ENCODE measurements at places on chromosomes 1 and 21.

DNA sequence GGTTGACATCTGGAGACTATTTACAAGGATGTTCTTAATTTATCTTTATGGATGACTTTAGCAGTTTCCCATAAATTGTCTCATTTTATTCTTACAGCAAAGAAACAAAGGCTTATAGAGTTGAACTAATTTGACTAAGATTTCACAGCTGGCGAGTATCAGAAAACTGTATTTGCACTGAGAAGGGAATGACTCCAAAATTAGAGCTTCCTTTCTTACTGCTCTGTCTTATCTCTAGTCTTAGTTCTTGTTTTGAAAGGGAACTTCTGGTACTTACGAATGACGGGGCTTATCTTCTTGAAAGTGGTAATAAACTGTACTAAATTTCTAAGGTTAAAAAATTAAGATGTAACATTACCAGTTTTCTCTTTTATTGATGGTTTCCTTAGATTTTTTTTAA lies 13.6 kb downstream of the CNST start:
- no peak for DNase-seq

DNA sequence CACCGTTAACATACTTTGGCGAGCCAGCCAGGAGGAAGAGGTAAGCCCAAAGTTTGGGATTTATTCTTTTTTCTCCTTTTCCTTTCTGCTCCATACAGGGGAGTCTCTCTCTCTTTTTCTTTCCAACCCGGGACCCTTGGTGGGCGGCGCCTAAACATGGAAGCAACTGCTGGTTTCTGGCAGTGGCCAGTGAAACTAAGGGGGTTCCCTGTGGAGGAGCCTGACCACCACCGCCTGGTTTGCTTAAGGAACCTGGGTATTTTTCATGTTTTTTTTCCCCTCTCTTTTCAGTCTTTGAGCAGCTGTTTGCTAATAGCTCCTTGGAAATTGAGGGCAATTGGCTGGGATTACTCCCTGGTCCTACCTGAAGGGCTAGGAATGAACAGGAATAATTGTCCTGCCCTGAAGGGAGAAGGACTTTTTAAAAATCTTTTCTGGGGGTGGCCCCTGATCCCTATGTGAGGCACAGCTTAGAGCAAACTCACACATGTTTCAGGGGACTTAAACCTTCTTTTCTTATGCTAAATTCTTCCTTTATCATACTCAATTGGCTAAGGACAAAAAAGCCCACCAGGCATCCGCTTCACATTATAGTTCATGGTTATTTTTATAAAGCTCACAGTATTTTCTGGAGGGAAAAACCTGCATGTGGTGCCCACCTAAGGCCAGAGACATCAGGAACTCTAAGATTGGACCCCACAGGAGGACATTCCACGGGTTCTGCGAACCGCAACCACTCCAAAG lies 61.3 kb upstream of the PLD5 start:
- DNase-seq, result no peak

GRCh38 chr1:183349201-183349711 lies 68.9 kb downstream of the NMNAT2 start:
- DNase-seq, result peak; percentile 60

DNA sequence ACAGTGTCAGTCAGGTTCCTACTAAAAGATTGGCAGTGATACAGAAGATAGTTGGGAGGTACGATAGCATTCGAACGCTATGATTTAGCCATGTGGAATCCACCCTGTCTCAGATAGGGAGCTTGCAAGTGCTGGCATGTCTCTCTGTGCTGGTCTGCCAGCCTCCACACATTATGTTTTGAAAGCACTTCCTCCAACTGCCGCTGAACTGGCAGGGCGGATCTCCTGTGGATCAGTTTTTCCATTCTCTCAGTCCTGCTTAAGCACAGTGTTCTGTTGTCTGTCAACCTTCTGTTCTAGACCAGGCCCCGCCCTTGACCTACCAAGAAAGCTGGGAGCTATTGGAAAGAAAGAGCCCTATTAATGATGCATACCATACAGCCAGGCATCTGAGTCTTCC lies 65.5 kb upstream of the PALMD start:
- DNase-seq, result peak; percentile 47

DNA sequence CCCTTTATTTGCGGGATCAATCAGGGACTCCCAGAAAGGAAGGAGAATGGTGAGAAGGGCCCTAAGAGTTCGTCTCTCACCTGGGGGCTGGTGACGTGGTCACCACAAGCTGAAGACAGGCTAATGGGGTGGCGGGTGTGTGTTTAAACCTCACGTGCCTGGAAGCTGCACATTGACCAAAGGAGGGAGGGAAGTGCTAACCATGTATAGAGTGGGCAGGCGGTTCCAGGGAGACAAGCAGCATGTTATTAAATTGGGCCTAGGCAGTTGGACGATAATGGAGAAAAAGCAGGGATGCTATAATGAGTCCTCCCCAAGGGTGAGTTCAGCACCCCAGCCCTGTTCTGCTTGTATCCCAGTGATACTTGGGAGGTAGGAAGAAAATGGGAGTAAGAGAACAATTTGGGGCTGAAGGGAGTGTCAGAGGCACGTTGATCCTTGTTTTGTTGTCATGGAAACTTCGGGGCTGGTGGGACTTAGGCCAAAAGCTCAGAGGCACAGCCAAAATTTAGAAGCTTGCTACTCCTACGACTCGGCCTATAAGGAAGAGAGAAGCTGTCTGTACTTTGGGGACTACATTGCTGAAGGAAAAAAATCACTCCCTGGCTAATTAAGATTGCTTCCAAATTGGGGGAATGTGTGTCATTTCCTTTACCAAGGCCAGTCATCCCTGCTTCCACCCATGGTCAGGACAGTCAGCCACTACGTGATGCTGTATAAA lies 33.2 kb upstream of the EPHA8 start:
- peak; percentile 4 for DNase-seq

- peak; percentile 34 for DNase-seq
Observed at GRCh38 chr1:192907545-192908243, 98.9 kb downstream of the RGS2 start.

GRCh38 chr1:93180723-93181613 lies at the start of gene CCDC18:
Gene CCDC18 (plus strand): TSS chr1:93180724. CDS start chr1:93183362, 2,638 bp downstream.
- DNase-seq, result peak; percentile 41

GRCh38 chr1:119002028-119002686 lies 14.0 kb upstream of the TBX15 start:
- DNase-seq, result peak; percentile 58

- no peak for DNase-seq
Observed at GRCh38 chr1:234241941-234242490, 131.2 kb upstream of the COA6 start.

GRCh38 chr1:84434081-84434769 lies 35.9 kb downstream of the DNASE2B start:
- no peak for DNase-seq

GRCh38 chr1:208446271-208446691 lies 202.1 kb upstream of the PLXNA2 start:
- DNase-seq, result no peak

GRCh38 chr1:212713465-212714136 lies 14.0 kb upstream of the BATF3 start:
- no peak for DNase-seq

DNA sequence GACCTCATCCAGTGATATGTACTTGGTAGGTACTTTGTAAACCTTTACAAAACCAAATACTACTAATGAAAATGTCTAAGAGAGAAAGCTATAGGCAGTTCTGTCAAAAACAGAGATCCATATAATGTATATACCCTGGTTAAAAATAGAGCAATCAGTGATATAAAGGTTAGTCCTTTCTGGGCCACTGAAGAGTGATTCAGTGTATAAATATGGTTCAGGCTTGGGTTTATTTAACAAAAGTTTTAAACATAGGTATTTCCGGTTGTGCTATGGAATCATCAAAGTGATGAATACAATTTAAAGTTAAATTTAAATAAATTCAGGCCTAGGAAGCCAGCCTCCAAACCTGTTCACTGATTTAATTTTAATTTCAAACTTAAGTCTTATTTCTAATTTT lies 108.4 kb upstream of the DMRTA2 start:
- DNase-seq, result no peak

DNA sequence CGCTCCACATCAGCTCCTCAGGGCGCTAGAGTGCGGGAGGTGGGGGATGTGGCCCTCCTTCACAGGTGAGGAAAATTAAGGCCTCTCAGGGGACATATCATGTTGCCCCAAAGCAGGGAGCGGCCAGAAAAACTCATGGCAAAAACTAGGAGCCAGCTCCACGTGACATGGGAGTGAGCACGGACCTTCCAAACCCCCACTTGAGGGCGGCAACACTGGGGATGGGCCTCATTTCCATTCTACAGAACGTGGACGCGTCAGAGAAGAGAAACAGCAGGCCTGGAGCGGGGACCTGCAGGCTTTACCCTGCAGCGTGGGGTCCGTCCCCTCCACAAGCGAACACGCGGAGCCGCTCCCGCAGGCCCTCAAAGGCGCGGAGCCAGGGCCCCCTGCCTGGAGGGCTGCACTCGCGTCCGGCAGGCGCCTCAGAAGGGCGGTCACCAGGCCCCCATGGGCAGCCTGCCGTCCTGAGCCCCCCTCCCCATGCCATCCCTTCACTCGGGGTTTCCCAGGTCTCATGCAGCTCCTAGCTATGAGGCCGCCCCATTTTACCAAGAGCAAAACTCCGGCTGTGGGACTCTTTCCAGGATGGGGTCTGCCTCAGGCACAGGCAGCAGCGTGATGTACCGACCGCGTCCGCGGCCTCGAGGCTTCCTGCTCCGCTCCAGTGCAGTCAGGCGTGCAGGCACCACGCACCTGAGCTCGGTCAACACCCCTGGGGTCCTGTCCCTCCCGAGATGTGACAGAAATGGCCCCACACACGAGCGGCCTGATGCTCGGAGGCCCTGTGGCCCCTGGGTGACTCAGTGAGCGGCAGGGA lies 5.5 kb downstream of the CFAP410 start:
- DNase-seq, result no peak

- DNase-seq, result no peak
Observed at GRCh38 chr1:29452463-29453230, 216.3 kb downstream of the PTPRU start.

DNA sequence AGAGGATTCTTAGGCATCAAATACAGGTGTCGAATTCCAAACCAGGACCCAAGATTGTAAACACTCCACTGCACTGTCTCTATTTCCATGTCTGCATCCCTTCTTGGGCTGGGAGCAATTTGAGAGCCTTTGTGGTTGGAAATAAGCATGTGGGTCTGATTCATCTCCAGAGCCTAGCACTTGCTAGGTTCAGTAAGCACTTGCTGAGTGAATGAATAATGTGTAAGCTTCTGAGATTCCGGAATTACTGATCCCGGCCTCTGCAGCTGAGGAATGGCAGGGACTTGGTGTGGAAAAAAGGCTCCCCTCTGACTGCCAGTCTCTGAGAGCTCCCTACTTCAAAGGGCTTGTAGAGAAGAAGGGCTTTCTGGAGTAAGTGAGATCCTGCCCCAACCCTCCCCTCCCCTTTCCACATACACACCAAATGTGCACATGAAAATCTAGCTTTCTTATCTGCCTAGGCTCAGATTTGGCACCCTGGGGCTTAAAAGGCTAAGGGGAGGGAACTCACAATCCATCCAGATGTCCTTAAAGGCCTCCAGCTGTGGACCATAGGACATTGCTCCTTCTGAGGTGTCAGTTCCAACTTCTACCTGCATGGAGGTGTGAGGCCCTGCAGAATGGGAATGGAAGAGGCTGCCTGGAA lies 39.6 kb upstream of the TRABD2B start:
- peak; percentile 48 for DNase-seq

- no peak for DNase-seq
Observed at GRCh38 chr1:10626131-10626731, 151.5 kb downstream of the PEX14 start.

- DNase-seq, result peak; percentile 29
Observed at GRCh38 chr1:201877877-201878401, 10.8 kb upstream of the SHISA4 start.

DNA sequence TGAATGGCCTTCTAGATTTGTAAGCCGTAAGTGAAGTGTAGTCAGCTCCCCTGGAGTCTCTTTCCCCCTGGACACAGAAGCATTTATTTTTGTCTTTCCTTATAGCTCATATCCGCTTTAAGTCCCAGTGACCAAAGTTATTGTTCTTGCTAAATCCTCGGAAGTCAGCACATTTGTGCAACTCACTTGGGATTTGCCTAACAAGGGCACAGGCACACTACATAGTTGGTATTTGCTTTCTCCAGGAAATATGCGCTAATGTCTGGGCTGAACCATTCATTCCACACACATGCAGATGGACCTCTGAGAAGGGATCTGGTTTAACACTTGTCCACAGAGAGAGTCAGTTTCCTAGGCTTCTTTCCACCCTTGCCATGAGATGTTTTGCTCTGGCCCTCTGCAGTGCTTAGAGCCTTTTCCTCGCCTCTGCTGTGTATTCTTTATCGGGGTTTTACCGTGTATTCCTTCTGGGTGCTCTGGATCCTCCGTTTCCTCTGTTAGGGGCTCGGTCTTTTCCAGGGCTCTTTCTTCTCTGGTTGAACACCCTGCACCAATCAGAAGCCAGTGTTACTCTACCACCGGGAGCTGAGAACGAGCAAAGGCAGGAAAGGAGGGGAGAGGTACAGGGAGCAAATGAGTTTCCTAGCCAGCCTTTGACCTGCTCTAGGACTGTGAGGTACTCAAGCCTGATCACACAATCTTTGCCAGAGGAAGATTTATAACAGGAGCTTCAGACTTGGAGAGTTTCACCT lies 72.4 kb downstream of the ABCA4 start:
- DNase-seq, result no peak

GRCh38 chr21:41526478-41527087 lies 18.6 kb upstream of the TMPRSS2 start:
- DNase-seq, result no peak

- peak; percentile 38 for DNase-seq
Observed at GRCh38 chr21:39630827-39631226, 18.1 kb downstream of the B3GALT5 start.

DNA sequence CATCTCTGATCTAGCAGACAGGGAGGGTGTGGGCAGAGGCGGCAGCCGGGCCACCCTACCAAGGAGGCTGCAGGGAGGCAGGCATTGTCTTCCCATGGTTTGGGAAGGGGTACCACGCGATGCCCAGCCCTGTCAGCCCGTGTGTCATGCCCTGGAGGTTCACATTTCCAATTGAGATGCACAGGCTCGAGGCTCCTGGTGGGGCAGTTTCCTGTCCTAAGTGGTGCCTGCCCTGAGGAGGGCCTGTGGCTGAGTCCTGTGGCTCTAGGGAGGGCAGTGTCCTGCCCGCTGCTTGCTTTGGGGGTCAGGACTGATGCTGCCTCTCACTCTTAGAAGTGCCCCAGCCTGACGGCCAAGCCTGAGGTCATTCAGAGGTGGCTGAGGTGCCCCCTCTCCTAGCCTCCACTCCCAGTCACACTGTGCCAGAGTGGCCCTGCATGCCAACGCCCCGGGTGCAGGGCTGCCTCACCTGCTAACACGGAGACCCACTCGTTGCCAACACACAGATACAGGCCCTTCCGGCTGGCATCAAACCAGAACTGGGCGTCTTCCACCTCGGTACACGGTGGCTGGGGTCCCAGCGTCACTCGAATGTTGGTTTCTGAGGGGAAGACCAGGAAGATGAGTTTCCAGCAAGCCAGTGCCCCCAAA lies 11.9 kb downstream of the KRTAP10-1 start:
- no peak for DNase-seq

DNA sequence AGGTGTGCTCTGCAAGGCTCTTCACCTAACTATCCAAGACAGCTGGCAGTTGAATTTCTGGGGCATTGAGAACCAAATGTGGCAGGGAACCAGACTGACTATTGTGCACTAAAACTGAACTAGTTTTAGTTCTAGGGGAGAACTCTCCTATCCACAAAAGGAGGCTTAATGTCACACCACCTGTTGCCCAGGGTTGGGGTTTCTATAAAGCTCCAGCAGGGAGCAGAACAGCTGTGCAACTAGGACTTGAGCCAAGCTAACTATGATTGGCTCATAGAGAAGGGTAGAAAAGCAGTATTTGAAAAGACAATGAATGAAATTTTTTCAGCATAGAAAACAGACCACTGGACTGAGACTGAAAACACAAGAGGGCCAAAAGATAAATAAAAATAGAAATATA lies 53.3 kb upstream of the FGGY start:
- DNase-seq, result no peak

- peak; percentile 11 for DNase-seq
Observed at GRCh38 chr21:37119421-37120218, 46.6 kb downstream of the TTC3 start.

Data from astrocyte (in vitro differentiated cells and primary cell).